ENCODE measurements at places on chromosomes 3 and 15.

DNA sequence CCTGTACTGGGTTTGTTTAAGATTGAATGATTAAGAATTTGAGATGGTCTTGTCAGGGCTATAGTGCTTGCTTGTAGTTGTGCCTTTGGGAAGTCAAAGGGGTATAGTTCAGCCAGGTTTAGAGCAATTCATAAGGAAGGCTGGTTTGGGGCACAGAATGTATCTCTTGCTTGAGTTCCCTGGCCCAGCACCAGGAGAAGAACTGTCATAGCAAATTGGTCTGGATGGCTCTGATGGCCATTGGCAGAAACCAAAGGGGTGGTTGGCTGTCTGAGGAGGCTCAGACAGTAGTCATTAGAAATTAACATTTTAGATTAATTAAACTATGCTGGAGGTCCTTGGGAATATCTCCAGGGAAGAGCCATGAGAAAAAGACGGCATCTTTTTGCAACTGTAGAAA lies 25.4 kb upstream of the OTOL1 start:
- no peak for DNase-seq

GRCh38 chr3:36597422-36597821 lies 166.9 kb downstream of the DCLK3 start:
- DNase-seq = no peak

- DNase-seq = no peak
Observed at GRCh38 chr3:2976796-2977195, 133.4 kb downstream of the IL5RA start.

DNA sequence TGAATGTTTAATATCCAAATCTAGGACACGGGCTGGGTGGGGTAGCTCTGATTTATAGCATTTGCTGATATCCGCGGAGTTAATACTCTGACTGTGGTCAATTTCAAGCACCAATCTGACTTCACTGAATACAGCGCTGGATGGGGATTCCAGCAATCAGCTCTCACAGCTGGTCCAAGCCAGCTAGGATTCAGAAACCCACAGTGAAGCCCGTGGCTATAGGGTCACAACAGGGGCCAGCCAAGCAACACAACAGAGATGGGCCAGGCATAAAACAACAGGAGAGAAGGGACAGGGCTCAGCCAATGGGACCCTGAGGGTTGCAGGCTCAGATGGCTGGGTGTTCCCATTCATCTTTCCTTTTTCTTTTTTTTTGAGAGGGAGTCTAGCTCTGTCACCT lies 5.4 kb upstream of the LMAN1L start:
- no peak for DNase-seq

DNA sequence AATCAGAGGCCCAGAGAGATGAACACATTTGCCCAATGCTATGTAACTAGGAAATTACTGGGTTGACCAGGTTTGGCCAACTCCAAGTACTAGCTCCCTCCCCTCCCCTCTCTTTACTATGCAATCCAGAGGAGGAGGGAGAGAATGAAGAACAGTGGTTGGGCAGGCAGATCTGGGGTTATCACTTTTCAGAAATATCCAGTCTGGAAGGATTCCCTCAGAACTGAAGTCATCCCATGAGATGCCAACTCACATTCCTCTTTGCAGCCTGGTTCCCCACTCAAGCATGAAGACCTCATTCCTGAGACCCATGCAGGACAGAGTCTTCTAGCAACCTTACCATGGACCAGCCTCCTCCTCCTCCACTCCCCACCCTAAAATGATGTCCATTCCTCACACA lies 201.1 kb downstream of the TLE3 start:
- DNase-seq = no peak

DNA sequence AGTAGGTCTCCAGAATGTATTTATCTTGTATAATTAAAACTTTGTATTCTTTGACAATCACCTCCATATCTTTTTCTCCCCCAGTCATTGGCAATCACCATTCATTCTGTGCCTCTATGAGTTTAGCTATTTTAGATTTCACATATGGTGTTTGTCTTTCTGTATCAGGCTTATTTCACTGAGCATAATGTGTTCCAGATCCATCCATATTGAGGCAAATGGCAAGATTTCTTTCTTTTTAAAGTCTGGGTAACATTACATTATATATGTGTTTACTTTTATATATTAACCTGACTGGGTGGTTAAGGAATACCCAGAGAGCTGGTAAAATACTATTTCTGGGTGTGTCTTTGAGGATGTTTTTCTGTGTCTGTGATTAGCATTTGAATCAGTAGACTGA lies 486.6 kb downstream of the SQOR start:
- no peak for DNase-seq

DNA sequence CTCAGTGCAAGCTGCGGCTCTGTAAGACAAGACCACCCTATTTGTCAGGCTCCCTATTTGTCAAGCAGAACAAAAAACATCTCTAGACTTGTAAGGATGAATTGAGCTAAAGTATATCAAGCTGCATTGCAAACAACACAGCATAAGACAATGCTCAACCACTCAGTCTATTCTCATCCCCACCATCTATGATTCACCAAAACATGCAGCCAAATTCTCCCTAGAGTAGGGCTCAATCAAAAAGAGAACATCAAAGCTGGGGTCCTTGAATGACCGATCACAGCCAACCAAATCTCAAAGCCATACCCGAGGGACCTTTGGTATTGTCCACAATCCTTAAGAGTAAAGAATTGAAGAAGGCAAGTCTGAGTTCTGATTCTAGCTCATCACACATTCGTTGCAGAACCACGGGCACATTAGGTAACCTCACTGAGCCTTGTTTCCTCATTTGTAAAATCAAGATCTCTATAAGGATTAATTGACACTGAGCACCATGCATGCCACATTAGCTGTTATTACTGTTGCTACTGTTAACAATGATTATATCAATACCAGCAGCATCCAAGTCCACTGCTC lies 31.2 kb downstream of the RFTN1 start:
- no peak for DNase-seq

DNA sequence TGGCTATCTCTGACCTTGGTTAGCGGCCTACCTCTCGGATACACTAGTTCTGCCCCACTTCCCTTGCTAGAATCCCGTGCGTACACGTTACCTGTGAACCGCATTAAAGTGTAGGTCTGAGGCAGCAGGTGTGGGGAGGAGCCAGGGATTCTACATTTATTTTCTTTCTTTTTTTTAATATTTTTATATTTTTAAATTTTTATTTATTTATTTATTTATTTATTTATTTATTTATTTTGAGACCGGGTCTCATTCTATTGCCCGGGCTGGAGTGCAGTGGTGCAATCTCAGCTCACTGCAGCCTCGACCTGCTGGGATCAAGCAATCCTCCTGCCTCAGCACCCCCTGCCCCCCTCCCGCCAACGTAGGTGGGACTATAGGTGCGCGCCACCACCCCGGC lies 60.9 kb upstream of the NR2E3 start:
- no peak for DNase-seq

DNA sequence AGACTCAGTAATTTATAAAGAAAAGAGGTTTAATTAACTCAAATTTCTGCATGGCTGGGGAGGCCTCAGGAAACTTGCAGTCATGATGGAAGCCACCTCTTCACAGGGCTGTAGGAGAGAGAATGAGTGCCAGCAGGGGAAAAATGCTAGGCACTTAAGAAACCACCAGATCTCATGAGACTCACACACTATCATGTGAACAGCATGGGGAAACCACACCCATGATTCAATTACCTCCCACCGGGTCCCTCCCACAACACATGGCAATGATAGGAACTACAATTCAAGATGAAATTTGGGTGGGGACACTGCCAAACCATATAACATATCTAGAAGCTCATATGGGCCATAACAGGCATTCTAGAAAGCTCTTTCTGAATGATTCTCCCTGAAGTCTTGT lies 190.3 kb downstream of the WNT5A start:
- no peak for DNase-seq

DNA sequence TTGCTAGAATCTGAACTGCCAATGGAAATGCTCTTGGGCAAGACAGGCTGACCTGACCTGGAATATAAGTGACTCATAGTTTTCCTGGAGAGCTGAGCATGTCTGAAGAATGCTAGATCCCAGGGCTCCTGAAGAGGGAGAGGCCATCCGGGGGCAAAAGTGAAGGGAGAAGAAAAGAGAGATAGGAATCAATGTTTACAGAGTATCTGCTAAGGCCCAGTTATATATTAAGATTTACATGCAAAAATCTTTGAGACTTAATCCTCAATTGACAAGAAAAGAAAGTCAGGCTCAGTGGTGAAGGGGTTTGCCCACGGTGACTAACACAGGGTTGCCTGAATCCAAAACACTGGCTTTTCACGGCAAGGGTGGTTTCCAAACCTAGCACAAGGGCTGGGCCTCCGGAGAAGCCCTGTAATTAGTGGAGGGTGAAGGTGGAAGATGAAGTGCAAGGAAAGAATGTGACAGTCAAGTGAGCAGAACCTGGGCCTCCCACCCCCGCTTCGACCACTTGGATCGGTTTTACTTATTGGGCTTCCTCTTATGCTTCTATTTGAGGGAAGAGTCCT lies 91.7 kb upstream of the FGF12 start:
- no peak for DNase-seq

DNA sequence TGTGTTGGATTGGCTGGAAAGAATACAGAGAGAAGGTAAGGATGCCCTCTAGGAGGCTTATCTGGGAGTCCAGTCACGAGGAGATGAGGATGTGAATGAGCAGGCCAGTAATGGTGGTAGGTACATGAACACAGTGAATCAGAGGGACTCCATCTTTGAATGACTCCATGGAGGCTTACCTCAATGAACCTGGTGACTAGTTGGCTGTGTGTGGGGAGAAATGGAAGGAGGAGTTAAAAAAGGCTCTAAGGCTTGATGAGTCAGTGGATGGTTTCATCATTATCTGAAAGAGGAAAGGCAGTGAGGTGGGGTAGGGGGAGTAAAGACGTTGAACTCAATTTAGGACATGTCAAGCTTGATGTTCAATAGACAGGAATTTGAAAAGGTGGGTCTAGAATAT lies 61.1 kb downstream of the KCNAB1 start:
- no peak for DNase-seq

- DNase-seq = no peak
Observed at GRCh38 chr3:8900869-8901268, 62.4 kb downstream of the RAD18 start.

DNA sequence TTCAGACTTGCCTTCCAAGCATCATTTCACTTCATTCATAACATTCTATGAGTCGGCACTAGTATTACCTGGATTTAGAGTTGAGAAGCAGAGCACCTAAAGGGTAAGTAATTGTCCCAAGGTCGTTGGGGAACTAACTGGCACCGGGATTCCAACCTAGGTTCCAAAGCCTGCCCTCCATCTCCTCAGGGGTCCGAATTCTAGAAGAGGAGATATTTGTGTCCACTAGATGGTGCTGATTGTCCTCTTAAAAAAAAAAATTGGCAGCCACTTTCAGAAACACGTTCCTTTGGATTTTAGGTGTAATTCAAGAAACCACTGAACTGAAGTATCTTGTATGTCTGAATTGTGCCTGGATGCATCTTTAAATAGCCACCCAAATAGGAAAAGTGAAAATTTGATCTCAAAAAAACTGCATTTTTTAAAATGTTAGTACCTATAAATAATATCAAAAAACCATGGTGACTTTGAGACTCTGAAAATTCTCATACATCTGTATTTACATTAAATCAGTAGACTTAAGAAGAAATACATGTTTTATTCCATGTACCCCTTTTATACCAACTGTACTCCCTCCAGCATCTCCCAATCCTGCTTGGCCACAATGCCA lies 3.9 kb upstream of the FSIP1 start:
- DNase-seq = peak; percentile 16

- no peak for DNase-seq
Observed at GRCh38 chr3:75218577-75218976, 445.6 kb upstream of the FRG2C start.

DNA sequence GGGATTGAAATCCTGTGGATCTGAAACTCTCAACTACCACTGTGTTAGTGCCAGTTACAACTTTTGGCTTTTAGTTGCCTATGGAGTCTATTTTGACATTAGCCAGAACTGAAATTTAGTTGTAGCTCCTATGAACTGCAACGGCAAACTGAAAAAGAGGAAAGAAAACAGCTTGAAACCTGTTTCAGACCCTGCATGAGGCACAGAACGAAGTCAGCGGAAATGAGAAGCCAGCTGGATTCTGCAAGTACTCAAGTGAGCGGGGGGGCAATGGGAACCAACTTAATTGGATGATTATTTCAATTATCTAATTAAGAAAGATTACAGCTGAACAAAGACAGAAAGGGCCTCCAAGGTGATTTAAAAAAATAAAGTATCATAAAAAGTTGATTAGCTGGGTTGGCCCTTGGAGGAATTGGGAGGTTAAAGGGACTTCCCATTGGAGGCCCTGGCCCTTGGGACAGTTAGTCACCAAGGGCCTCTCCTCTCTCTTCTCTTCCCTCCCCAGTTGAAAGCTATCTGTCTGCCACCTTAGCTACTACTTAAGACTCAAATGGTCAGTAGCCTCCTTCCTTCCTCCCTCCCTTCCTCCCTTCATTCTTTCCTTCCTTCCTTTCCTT lies 352.1 kb downstream of the SHQ1 start:
- DNase-seq = no peak

- no peak for DNase-seq
Observed at GRCh38 chr3:73298243-73299183, 237.1 kb downstream of the EBLN2 start.

DNA sequence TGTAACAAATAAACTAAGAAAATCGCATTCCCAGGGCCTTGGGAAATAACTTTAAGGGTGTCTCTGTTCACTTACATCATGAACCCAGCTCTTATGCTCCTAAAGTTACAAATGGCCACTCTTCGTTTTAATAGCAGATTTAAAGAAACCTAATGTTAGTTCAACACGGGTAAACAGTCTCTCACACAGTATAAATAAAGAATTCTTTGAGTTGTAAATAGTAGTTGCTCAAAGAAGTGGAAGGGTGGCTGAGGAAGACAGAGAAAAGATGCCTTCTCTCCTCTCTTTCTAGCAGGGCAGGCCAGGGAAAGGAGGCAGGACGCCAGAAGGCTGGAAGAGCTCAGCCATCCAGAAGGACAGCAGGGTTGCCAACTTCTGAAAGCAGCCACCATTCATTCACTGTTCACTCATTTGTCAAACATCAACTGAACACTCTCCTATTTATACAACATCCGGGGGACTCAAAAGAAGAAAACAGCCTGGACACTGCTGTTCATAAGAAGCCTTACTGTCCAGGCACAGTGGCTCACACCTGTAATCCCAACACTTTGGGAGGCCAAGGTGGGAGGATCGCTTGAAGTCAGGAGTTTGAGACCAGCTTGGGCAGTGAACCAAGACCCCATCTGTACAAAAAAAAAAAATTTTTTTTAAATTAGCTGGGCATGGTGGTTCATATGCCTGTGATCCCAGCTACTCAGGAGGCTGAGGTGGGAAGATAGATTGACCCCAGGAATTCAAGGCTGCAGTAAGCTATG lies 47.3 kb downstream of the WWTR1 start:
- DNase-seq = no peak

- DNase-seq = no peak
Observed at GRCh38 chr15:89905846-89906378, 6.8 kb downstream of the ARPIN start.

GRCh38 chr15:100862162-100862561 lies 17.5 kb upstream of the ALDH1A3 start:
- no peak for DNase-seq

GRCh38 chr3:111864821-111865656 lies 6.0 kb downstream of the PHLDB2 start:
- no peak for DNase-seq

GRCh38 chr3:61730056-61730455 lies 168.7 kb downstream of the PTPRG start:
- no peak for DNase-seq

GRCh38 chr15:74367296-74367854 lies at the start of gene CYP11A1:
Gene CYP11A1 (minus strand): TSS chr15:74367646. CDS start chr15:74367585, 61 bp downstream.
- no peak for DNase-seq
